ENCODE measurements at places on chromosomes 6 and 20.

DNA sequence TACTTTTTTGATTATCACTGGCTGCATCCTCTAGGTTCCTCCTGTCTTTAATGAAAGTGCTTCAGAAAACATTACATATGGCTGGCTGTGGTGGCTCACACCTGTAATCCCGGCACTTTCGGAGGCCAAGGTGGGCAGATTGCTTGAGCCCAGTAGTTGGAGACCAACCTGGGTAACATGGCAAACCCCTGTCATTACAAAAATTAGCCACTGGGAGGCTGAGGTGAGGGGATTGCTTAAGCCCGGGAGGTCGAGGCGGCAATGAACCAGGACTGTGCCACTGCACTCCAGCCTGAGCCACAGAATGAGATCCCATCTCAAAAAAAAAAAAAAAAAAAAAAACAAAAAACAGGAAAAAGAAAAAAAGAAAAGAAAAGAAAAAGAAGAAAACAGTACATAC is 35.3 kb downstream of the BEND3 start:
- no peak for DNase-seq

GRCh38 chr6:34352305-34352937 is 40.0 kb downstream of the NUDT3 start:
- no peak for DNase-seq

DNA sequence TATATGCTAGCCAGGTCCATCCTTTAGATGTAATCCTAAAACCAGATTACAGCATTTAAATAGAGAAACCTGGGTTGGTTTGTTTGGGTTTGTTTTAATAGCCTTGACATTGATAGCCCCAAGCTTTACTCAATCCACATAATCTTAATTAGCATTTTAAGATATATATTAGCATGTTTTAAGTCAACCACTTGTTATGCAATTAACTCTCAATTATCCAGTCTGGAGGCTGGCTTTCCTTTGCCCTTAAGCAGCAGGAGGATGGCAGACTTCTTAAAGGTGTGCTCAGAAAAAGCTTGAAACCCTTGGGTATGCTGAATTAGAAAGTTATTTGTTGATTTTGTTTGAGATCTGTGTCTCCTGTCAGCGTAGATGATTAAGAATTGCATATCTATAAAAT is 46.3 kb upstream of the SMIM28 start:
- DNase-seq = no peak

DNA sequence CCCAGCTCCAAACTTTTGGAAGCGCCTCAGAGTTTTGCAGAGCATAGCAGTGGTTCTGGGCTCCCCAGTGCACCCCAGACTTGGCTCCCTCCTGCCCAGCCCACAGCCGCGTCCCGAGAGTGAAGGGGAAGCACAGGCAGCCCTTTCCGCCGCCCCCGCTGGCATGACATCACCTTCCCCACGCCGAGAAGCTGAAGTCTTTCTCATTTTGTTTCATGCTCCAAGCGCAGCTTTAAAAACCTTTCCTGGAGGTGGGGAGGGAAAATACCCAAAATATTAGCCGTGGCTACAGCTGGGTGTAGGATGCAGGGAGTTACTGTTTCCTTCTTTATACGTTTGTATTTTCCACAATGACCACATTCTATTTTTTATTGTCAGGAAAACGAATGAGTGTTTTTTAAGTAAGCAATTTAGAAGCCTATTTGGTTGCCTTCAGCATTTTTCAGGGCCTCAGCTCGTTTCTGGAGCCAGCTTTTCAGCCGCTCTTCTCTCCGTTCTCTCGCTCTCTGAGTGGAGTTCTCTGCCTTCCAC is 72.9 kb downstream of the SNX5 start:
- peak; percentile 48 for DNase-seq

GRCh38 chr6:70415247-70415646 is 1.9 kb downstream of the FAM135A start:
- no peak for DNase-seq

DNA sequence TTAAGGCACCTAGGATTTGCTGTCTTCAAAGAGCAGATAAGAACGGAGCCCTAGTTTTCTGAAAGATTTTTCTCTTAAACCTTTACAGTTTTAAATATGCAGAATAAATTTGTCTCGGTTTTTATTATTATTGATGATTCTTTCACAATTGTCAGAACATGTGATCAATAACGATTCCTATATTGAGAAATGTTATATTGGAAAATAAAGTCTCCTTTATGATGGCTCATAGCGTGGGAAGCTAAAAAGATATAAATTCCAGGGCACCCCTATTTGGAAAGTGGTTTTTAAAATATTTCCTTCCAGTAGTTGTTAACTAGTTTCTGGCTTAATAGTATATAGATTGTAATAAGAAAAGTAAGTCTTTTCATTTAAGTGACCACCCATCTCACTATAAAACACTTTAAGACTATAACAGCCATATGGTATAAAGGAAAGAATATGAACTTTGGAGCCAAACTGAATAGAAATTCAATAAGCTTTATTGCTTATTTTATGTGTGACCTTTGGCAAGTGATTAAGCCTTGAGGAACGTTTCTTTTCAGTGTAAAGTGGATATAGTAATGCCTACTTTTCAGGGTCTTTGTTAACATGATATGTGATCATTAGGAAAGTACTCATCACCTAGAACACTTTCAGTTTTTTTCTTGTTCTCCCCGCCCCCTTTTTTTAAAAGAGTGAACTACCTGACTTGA is 369.6 kb downstream of the LAMA2 start:
- DNase-seq = no peak

- DNase-seq = no peak
Measured at GRCh38 chr6:32522302-32523047, 7.6 kb downstream of the HLA-DRB5 start.

GRCh38 chr20:4875578-4876067 is 125.7 kb downstream of the SLC23A2 start:
- DNase-seq = no peak

- no peak for DNase-seq
Measured at GRCh38 chr20:10739134-10739533, 65.3 kb upstream of the JAG1 start.

DNA sequence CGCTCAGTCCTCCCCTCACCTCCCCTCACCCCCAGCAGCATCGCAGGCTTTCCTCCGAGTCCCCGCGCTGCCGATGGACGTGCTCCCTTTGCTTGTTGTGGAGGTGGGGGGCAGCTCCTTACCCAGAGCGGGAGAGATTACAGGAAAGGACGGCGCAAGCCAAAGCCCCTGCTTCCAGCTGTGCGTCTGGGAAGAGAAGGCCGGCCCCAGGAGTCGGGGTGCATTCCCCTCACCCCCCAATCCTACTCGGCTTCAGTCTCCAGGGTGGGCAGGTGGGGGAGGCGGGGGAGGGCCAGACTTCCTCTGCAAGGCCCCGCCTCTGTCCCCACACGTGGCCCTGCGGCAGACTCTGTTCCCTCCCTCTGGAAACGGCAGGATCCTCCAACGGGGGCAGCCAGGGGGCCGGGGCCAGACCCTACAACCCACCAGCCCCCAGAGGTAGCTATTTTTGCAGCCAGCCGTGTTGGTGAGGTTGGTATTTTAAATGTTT is 43.6 kb downstream of the NTSR1 start:
- no peak for DNase-seq

- DNase-seq = no peak
Measured at GRCh38 chr6:9403736-9404135, 968.4 kb upstream of the SLC35B3 start.

DNA sequence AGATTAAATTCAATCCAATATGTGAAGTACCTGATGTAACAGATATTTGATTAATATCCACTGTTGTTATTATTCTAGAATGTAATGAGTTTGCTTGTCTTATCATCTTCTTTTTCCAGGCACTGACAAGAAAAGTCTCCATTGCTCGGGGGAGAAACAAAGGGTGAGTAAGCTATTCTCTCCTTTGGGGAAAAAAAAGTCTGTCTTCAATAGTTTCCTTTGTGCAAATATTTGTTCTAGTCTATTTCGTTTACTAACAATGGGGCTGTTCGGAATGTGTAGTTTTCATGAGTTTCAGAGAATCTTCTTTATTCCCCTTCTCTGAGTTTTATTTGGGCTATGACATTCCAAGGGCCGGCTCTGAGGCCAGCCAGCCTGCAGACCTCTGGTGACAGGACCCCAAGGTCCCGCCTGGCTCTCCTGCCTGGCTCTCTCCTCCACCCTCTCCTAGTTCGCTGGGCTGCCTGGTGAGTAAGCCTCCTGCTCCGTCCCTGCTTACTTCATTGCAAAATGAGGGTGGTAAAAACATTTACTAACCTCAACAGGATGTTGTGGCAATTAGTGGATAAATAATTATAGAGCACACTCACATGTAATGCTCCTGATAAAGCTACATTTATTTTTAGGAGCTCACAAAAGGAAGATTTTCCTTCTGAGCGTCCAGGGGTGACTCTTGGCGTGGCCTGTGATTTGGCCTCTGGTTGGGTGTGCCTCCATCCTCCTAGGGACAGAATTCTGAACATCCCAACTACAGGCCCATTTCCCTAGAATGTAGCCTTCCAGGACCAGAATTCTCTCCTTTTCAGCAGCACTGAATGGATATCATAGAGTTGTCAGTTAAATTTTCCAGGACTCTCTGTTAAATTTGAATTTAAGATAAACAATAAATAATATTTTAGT is 43.1 kb upstream of the SNX9 start:
- DNase-seq = no peak

DNA sequence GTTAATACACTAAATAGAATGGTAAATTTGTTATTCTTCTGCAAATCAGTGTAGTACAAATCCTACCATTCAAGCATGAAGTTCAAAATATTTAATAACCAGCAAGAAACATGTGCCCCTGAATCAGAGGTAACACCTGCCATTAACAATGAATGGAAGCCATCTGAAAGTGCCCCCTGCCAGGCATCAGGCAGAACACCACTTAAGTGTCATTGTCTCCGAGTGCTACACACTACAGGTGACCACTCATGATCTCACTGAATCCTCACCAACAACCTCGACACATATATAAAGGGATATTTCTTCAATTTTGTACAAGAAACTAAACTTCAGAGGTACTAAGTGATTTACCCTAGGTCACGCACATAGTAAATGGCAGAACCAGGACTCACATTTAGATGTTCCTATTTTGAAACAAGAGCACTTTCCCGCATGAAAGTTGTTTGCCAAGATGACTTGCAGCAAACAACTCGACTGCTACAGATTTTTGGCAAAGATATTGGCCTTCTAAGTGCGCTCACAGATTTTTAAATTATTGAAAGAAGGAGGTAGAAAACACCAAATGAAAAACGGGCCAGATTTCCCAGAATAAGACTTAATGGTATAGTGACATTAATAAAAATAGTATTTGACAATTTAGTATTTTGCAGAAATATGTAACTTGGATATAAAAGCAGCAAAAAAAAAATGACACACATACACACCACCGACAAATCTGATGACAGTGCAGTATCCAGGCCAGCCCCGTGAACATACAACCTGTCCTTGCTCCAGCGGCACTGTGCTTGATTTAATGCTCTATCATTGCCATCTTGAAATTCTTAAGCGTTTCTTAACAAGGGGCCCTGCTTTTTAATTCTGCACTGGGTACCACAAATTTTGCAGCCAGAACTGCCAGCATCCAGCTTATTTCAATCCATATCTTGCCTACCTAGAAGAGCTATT is 274.5 kb downstream of the ALDH8A1 start:
- no peak for DNase-seq

DNA sequence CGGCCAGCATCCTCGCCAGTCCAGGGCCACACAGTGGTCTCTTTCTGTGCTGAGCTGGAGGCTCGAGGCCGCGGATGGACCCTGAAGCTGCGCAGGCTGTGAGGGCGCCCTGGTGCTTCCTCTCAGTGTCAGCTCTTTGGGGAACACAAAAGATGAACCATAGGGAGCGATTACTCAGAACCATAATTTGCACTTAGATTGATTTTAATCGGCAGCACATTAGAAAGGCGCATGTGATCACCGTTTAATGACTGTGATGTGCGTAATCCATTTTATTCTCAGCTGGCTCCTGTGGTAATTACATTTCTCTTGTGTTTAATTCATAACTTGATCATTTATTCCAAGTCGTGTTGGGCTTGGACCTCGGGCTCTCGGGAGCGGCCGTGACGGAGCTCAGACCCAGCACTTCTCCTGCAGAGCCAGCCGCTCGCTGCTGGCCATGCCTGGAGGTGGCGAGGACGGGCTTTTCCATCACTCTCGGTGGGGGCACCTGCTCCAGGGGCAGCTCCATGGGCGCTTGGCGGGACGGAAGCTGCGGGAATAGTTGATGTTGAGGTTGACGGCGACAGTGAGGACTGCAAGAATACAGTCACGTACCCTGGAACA is 25.6 kb upstream of the NTSR1 start:
- no peak for DNase-seq

DNA sequence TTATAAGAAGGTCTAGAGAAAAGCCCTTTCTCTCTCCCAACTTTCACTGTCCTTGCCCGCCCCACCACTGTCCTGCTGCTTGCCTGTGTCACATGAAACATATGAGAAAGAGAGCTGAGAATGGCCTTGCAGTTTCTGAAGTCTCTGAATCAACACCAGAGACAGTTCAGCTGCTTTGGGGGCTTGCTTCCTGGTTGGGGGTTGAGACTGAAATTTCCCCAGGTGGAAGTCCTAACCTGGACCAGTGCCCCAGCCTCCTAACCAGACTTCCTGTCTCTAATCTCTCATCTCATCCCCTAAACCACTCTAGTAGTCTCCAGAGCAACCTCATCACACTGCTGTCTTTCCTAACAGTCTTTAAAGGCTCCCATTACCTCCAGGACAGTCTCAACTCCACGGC is 10.7 kb downstream of the TRAM2 start:
- no peak for DNase-seq

GRCh38 chr6:149608381-149608982 is 40.0 kb downstream of the KATNA1 start:
- no peak for DNase-seq

GRCh38 chr20:7722564-7722963 is 217.7 kb downstream of the HAO1 start:
- DNase-seq = no peak

GRCh38 chr6:38517005-38517404 is 122.7 kb downstream of the BTBD9 start:
- DNase-seq = no peak

DNA sequence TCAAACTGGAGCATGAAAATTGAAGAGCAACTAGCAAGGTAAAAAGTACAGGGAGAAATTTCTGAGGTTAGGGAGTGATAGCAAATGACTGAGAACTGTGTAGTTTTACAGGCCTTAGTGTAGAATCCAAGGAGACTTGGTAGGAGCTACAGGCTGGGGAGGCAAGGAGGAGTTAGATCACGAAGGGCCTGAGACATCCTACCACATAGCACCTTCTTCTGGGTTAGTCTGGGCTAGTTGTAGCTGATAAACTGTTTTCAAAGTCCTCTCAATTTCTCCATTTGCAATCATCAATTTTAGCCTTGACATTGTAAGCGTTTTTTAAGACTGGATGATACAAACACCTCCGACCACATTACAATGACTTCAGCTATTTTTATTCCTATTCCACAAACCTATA is 209.7 kb downstream of the TMEM200A start:
- DNase-seq = no peak

GRCh38 chr6:158233214-158233795 is 65.2 kb downstream of the GTF2H5 start:
- DNase-seq = no peak

GRCh38 chr20:31559704-31560093 is 45.4 kb upstream of the ID1 start:
- DNase-seq = no peak

DNA sequence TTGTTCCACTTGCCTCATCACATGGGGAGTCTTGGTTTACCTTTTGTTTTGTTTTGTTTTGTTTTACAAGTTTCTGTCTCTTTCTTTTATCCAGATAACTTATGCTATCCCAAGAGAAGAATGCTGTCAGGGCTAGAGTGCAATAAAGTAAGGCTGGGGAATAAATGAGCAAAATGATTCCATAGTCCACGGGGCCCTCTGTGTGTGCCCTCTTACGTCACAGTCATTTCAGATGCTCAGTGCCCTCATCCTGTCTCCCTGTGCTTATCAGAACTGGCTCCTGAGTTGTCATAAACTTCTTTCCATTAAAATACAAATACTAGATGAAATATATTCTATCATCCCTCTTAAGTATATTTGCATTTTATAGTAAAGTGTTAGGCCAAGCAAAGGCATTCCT is 30.8 kb upstream of the ENPP1 start:
- no peak for DNase-seq

All from activated CD8-positive, alpha-beta memory T cell treated with anti-CD3 and anti-CD28 coated beads, Interleukin-2, amount 50 U/mL, for 4 hours (primary cell).